KBM-7 (cell line): ENCODE measurements at places on chromosomes 5 and 9.

DNA sequence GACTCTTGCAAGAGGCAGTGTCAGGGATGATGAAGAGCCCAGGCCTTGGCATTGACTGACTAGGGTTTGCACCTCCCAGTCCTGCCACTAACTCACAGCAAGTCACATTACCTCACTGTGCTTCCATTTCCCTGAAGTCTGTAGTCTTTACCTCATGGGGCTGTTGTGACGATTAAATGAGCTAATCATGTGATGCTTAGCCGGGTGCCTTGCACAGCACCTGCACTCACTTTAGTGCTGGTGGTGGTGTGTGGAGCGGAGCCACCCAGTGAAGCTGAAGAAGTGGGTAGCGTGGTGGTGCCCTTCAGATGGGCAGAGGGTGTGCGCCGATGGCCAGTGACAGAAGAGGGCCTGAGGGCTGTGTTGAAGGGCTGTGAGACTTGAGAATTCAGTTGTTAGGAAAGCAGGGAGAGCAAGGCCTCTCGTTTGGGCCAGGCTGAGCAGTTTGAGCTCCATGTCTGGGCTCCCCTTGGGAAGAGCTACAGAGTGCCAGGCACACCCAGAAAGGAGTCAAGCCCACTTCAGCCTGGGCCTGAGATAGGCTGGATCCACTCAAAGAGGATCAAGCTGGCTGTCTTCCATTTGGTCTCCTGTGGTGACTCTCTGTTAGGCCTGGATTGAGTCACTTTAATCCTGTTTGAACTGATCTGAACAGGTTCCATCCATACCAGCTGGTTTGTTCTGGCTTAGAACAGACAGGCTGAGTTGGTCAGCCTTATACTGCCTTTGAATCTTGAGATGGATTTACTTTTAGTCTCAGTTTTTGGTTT lies 42.5 kb downstream of the RALGPS1 start:
- DNase-seq, result no peak

GRCh38 chr5:37740331-37741066 lies 99.3 kb downstream of the GDNF start:
- no peak for DNase-seq

DNA sequence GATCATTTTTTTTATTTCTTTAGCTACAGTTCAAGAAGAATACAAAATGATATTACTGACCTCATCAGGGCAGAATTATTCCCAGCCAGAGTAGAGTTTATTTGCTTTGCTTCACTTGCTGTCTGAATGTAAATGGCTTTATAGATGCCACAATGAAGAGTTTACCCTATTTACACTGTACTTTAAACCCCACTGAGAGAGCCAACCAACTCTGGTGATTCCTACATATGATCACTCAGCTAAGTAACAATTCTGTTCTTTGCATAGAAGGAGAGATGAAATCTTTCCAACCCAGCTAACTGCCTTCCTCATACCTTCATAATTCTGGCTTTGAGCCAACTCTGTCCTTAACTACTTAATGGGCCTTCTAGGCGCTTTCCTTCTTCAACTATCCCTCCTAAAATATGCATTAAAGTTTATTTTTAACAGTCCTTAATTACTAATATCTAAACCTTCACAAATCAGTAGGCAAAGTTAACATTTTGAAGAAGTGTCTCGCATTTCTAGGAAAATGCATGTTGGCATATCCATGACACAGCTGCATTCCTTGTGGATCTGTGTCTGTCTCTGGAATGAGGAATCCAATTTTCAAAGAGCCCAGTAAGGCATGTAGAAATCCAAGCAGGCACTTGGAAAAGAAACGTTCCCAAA lies 284.8 kb upstream of the GRAMD2B start:
- no peak for DNase-seq

- peak; percentile 8 for DNase-seq
Observed at GRCh38 chr5:62369039-62369438, 34.7 kb downstream of the DIMT1 start.

DNA sequence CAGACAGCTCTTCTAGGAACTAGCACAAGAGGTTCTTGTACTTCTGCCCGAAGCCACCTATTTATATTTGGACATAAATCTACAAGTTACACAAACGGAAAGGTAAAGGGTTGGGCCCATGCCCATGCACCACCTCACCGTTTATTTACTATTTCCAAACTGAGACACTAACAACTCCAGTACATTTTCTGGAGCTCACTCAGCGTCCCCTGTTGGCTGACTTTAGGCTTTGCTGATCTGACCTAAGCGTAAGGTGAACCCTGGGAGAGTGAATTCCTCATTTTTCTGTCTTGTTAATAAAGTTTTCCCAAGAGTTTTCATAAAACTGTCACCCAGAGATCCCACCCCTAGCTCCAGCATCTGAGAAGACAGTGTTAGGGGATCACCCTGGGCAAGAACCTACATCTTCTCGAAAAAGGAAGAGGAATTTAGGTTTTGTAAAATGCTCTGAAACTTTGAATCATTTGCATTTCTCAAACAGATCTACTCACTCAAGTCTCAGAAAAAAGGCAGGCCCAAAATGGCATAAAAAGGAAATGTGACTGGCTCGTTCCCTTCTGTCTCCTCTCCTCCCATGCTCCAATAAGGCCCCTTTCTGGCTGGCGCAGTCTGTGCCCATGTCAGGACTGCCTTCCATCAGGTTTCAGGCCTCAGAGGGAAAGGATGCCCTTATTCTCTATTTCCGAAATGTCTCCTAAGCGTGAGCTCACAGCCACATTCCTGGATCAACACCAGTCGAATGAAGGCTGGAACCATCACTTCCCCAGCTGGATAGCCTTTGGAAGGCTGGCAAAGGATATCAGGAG lies 201.3 kb downstream of the FANCC start:
- DNase-seq, result no peak

DNA sequence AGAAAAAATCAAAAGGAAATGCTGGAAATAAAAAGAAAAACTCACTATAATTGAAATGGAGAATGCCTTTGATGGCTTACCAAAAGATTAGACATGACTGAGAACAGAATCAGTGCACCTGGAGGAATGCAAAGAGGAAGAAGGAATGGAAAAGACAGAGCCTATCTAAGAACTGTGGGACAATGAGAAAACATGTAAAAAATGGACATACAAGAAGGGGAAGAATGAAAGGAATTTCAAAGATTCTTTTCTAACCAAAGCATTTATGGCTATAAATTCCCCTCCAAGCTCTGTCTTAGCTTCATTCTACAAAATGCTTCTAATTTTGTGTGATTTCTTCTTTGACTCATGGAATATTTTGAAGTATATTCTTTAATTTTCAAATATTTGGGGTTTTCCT lies 47.5 kb upstream of the CLK4 start:
- DNase-seq, result no peak

GRCh38 chr5:147832541-147832940 lies 1.1 kb upstream of the SPINK1 start:
- DNase-seq, result no peak

- DNase-seq, result peak; percentile 1
Observed at GRCh38 chr5:116738239-116738614, 163.6 kb upstream of the SEMA6A start.

GRCh38 chr9:133563291-133563796 lies 28.8 kb downstream of the ADAMTSL2 start:
- no peak for DNase-seq

DNA sequence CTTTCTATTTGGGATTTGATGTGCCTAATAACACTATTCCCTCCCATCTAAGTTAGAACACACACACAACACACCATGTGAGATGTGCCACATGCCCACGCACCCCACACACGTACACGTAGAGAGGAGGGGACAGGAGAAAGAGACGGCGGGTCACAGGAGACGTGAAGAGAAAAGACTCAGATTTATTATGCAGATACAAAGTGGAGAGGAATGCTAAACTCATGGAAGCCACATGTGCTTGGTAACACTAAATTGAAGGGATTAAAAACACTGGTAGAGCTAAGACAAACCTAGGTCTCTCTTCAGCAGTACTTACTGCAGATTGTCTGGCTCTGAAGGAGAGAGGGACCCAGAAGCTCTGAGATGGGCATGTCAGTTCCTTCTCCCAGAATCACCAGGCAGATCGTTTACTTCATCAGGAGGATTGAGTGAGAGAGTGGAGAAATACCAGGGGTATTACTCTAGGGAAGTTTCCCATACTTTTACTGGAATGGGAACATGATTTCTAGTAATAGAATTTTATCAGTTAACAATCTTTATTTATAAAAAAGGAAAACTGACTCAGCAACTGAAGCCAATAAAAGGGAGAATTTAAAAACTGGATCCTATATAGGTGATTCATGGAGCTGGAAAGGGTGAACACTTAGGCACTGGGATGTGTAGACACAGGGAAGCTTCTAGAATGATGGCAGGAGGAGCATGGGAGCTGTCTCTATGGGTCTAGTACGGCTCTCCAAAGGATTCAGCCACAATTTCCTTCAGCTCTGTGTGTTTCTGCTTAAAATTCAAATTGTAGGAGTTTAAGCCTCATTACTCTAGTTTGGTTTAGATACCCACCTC lies 139.4 kb downstream of the MACIR start:
- no peak for DNase-seq

DNA sequence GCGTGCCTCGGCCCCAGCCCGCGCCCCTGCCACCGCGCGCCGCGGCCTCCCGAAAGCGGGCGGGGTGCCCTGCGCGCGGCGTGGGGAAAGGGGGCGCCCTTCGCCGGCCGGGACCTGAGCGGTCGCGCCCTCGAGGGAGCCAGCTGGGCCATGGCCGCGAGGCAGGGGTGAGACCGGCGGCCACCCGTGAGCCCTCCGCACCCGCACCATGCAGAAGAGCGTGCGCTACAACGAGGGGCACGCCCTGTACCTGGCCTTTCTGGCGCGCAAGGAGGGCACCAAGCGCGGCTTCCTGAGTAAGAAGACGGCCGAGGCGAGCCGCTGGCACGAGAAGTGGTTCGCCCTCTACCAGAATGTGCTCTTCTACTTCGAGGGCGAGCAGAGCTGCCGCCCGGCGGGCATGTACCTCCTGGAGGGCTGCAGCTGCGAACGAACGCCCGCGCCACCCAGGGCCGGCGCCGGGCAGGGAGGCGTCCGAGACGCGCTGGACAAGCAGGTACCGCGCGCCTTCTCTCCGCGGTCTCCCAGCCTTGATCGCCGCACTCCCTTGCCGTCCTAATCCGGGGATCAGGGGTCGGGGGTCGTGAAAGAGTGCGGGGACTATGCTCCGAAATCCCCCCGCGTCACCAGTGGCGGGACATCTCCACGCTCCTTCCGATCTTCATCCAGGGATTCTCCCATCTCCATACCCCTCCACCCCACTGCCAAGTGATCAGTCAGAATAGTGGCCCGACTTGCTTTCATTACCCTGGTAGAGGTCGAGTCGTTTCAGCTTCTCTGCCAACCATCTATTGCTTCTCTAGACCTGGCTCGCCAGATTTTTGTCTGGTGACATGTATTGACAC lies 590 bp downstream of the RASGRF2 start:
- no peak for DNase-seq

- DNase-seq, result no peak
Observed at GRCh38 chr9:93297659-93298497, 113.9 kb downstream of the WNK2 start.

GRCh38 chr5:39570403-39571027 lies 145.7 kb upstream of the DAB2 start:
- DNase-seq, result peak; percentile 72

DNA sequence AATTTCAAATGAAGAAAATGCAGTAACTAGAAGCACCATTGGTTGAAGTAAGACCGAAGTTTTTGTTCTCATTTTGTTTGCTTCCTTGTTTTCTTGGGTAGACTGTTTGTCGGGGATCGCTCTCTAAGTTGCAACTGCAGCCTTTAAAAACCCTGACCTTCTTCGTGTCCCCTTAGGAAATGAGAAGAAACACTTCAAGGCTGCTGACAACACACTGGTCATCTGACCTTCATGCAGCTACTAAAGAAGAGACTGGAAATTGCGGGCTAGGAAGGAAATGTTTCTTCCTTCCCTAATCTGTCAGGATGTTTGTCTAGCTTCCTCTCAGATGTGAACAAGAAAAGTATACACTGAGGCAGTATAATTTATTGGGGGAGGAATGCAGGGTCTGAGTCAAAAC lies 50.7 kb upstream of the CHSY3 start:
- no peak for DNase-seq
